ENCODE measurements at places on chromosomes 13 and 19. TPM values are rescaled to one million over a fixed set of nuclear protein-coding genes. Genes with fewer than 3 reads are reported as not detected.

- DNase-seq = no peak
These were observed 52.1 kb downstream of the FLT1 start for GRCh38 chr13:28442839-28443238.

Gene ZNF99
- 0.05 TPM for total RNA-seq

DNA sequence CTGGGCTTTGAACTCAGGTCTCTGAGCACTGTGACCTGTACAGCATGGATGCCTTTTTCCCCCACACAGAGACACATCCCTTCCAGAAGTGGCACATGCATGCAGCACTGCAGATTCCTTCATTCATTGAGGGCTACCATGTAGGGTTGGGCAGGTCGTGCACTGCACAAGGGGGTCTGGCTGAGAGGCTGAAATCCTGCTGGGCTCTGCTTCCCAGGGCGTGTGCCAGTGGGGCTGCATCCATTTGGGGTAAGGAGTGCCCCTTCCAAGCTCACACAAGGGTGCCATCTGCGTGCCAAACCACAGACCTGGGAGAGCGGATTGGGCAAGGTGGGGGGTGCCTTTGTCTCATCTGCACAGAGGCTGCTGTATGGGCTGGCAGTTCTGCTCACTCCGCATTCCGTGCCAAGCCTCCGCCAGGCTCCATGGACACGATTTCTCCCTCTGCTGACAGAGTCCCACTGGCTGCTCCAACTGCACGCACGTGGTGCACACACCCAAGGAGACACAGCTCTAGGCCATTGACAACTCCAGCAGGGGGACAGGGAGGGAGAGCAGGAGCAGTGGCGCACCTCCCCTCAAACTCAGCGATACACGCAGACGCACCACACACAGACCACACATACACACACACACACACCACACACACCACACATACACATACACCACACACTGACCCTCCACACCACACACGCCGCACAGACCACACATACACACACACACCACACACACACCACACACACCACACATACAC lies 4.5 kb upstream of the SHISA7 start:
- DNase-seq = no peak

Gene OR4F17
- total RNA-seq = not detected

- no peak for DNase-seq
These were observed 142.6 kb downstream of the CRYL1 start for GRCh38 chr13:20383058-20383457.

DNA sequence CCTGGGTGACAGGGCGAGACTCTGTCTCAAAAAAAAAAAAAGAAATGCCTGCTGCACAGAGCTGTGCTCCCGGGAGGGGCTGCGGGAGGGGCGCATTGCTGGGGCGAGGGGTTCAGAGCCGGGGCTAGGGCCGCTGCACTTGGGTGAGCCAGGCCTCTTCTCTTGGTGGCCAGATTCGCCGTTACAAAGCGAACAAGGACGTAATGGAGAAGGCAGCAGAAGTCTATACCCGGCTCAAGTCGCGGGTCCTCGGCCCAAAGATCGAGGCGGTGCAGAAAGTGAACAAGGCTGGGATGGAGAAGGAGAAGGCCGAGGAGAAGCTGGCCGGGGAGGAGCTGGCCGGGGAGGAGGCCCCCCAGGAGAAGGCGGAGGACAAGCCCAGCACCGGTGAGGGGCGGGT lies 19.0 kb downstream of the PLIN4 start:
- DNase-seq = no peak

DNA sequence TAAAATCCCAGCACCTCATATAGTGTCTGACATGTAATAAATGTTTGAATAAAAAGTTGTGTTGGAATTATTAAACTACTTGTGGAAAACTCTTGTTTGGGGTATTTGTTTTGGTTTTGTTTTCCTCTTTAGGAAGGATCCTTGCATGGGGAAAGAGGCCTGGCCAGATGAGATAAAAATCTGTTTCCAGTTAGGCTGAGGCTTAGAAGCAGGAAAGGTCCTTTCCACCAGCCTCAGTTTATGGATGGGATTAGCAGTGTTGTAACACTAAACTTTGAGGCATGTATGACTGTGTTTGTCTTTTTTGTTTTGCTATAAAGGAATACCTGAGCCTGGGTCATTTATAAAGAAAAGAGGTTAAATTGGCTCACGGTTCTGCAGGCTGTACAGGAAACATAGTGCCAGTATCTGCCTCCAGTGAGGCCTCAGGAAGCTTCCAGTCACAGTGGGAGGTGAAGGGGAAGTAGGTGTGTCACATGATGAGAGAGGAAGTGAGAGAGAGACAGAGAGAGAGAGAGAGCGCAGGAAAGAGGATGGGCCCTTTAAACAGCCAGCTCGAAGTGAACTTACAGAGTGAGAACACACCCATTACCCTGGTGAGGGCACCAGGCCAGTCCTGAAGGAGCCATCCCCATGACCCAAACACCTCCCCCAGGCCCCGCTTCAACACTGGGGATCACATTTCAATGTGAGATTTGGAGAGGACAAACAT lies 21.6 kb downstream of the SPATA13 start:
- no peak for DNase-seq

Measured in Right ventricle myocardium superior (tissue), 1 donor.